NCI-H524 (cell line): ENCODE measurements at places on chromosomes 5 and 9.

- DNase-seq: no peak
These were observed 7.6 kb downstream of the IL9 start for GRCh38 chr5:135887881-135888614.

DNA sequence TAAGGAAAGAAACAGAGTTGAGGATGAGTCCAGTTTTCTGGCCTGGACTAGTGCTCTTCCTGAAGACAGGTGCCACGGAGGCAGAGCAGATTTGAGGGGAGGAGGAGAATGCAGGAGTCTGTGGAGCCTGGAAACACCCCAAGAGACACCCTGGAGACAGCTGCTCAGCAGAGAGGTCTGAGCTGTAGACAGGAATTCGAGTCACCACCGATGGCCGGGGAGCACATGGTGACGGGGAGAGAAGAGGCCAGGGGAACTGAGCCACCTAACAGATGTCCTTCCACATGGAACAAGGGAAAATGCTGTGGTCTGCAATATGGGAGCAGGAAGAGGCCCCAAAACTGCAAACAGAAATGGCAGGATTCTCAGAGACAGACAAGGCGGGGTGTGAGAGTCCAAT is 22.9 kb downstream of the CPLX2 start:
- DNase-seq: peak; percentile 45

DNA sequence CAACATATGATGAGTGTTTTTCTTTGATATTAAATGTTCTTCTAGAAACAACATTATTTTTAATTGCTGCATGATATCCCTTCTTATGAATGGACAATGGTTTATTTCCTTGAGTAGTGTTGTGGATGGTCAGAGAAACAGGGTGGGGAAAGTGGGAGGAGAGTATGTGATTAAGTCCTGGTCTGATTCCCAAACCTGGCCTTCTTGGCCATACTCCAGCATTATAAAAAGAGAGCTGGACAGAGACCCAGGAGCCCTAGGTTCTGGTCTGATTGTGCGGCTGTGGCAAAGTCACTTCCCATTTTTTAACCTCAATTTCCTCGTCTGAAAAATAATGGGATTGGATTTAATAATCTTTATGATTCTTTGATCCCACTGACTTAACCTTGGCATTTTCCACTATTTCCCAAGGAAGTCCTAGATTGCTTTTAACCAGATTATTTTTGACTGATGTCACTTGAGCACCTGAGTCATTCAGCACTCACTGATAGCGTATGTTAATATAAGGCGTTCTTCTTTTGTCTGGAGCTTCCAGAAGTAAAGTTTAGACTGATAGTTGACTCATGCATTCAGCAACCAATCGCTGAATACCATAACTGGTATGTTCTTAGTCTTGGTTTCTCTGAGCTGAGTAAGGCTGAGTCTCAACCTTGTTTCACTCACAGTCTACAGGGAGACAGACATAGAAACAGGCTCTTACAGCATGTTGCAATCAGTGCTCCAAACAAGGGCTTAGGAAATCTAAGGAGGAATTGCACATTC is 26.2 kb downstream of the OSMR start:
- DNase-seq: no peak

GRCh38 chr5:181084621-181085195 is 44.6 kb downstream of the BTNL9 start:
- DNase-seq: no peak

DNA sequence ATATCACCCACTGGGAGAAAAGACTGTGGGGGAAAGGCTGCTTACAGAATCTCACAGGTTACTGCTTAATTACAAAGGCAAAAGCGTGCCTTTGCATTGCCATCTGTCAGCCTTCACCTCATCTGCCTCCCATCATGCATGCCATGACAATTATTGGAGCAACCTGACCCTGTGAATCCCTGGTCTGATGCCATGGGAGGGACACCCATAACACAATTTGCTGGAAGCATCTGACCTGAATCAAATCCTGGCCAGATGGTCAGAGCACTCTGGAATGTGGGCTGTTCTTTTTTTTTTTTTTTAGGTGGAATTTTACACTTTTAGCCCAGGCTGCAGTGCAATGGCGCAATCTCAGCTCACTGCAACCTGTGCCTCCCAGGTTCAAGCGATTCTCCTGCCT is 11.6 kb upstream of the RETREG1 start:
- peak; percentile 91 for DNase-seq

DNA sequence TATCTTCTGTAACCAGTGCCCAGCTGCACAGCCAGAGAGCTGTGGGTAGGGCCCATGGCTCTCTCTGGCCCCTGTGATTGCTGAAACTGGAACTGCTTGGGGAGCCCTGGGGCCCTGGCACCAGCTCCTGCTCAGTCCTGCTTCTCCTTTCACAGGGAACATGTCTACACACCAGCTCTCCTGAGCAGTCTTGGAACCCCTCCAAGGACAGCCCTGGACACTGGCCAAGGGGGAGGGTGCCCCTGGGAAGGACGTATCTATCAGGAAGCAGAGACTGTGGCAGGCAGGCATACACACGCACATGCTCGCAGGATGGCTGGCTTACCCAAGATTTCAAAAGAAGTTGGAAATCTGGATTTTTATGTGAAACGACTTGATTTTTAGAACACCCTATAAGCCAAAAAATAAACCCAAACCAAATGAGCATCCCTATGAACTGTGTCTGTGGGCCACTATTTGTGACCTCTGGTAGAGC is 8.8 kb upstream of the TRAF1 start:
- peak; percentile 56 for DNase-seq

GRCh38 chr5:59193616-59194319 is 610.9 kb downstream of the RAB3C start:
- no peak for DNase-seq

DNA sequence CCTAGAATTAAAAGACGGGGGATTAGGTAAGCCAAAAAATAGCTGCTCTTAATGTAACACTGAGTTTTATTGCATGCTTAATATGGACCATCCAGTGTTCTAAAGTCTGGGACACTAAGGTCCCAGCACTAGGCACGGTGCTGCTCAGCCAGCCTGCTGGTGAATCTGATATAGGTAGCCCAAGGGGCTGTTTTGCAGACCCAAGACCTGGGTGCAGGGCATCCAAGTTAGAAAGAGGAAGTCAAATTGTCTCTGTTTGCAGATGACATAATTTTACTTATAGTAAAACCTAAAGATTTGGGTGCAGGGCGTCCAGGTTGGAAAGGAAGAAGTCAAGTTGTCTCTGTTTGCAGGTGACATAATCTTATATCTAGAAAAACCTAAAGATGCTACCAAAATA is 17.8 kb downstream of the IFNA5 start:
- DNase-seq: no peak

DNA sequence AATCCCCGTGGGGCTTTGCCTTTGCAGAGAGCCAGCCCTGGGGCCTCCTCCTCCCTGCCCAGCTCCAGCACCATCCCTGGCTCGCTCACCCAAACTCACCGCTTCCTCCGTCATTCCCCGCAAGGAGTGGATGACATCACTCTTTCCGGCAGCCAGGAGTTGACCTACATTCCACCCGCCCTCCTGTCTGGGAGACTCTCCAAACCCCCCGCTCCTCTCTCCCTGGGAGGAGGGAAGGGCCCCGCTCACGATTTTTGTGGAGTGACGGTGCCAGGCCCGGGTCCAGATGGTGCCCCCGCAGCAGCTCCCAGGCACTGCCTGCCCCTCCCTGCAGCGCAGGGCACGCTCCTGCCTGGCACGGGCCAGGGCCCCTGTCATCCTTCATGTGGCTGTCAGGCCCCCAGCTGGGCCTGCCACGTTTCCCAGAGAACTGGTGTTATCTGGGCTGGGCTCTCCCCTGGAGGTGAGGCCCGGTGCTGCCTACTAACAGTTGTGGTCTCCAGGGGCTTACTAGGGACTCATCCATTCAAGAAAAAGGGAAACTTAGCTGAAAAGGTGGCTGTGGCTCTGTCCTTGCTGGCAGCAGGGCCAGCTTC is 52.3 kb downstream of the NTNG2 start:
- DNase-seq: peak; percentile 95

GRCh38 chr5:10400831-10401230 is 40.8 kb upstream of the ROPN1L start:
- DNase-seq: no peak

DNA sequence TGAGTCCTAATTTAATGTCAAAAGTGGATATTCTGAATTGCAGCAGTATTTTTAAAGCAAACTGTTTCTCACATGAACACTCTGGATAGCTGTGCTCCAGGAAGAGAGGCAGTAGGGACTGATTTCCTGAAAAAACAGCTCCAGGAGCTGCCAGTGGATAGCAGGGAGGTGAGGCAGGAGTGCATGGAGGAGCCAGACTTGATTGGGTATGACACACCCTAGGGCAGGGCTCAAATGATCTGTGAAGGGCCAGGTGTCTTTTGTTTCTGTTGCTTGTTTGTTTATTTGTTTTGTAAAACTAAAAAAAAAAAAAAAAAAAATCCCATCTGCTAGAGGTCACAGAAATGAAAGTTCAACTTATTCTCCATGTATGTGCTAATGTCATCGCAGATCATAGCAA is 83.4 kb downstream of the ADRB2 start:
- DNase-seq: no peak

DNA sequence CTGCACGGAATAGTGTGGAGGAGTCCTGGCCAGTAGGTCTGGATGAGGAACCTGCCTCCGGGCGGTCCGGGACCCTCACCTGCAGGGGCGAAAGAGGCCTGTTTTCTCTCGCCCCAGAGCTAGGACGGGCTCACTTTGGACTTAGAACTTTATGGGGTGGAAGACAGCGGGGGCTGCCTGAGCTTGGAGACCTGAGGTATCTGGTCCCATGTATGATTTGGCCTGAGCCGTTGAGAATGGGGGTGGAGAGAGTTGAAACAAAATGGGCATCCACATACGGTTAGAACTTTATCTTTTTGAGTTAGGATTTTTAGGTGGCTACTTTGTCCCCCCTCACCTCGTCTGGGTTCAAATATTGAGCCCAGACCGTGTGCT is 681 bp upstream of the ETF1 start:
- no peak for DNase-seq

GRCh38 chr5:76473661-76474060 is 70.6 kb downstream of the IQGAP2 start:
- no peak for DNase-seq

DNA sequence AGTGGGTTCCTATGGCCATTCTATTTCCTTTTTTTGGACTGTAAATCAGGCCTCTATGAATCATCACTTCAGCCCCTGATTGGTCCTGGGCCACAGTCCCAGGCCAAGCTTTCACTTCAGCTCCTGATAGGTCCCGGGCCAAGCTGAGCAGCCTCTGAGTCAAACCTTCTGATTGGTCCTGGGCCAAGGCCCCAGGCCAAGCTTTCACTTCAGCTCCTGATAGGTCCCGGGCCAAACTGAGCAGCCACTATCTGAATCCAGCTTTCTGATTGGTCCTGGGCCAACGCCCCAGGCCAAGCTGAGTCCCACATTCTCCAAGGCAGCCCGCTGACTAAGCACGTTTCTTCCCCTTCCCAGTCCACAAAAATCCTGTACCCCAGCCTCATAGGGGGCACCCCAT is 1972.9 kb upstream of the ACO1 start:
- DNase-seq: no peak

DNA sequence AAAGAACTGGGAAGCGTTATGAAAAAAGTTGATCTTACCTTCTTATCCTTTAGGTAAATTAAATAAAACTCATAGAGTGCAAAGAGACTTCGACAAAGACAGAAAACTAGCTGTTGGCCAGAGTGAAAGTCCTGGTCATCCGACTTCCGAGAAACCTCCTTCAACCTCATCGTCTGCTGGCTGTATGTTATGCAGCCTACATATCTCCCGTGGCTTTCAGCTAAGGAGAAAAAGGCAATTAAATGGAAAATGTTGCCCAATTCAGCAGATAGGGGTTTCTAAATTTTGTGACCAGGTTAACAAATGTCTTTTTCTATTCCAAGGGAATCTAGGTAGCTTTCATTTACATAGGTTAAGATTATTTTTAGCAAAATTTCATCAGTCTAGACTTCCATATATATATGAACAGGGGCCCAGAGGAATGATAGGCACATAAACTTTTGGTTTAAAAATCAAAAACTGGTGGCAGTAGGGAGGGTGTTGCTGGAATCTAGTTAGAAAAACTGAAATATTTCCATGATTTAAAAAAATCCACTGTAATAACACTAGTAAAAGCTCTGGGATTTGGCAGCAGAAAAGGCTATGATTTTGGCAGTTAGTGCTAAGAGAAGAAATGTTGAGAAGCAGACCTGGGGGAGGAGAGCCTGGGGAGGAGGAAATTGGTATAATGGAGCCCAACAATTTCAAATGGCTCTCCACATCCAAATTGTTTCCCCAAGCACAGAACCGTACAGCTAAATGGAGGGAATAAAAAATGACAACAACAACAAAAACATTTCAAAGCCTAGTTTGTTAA is 32.1 kb downstream of the RAI14 start:
- DNase-seq: no peak

DNA sequence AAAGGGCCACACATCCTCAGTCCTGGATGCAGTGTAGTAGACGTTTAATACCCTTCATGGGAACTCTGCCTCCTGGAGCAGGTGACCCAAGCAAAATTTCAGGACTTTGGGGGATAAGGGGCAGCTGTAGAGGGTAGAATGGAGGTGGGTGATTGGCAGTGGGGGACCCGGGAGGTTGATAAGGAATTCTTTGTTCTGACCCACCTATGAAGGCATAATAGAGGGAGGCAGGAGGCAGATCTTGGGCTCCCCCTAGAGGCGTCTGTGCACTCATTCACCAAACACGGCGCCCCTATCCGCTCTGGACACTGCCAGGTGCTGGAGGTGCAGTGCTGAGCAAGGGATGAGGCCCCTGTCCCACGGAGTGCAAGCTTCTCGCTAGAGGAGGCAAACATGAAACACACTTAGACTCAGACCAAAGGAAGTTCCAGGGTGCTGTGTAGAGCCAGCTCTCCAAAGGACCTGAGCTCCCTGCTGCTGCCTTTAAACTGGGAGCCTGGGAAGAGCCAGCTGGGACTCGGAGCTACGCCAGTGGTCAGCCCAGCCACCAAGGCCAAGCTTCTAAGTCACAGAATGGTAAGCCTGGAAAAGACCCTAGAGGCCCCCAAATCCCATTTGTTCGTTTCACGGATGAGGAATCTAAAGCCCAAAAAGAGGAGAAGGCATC is 7.7 kb downstream of the IL17B start:
- peak; percentile 54 for DNase-seq

- no peak for DNase-seq
These were observed 41.3 kb downstream of the EFCAB9 start for GRCh38 chr5:172235132-172235780.

DNA sequence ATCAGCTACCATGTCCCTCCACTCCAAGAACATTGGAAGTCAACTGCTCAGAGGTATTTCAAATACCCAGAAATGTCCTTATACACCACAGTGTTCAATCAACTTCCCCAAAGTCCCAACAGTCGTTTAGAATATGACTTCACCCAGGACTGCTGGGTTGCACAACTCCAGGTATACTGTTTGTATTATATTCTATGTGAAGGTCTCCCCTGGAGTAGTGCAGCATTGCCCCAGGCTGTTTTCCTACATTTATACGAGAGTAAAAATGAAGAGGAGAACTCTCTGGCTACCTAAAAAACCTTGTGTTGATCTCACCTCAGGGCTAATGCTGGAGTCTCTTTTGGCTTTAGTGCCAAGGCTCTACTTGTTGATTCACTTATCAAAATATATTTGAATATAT is 183.6 kb upstream of the MAP3K1 start:
- DNase-seq: no peak

- DNase-seq: no peak
These were observed 189.2 kb downstream of the TSSK1B start for GRCh38 chr5:113245427-113246225.
